ENCODE measurements at places on chromosomes 1 and 21.

GRCh38 chr1:193143285-193143684 is 21.5 kb downstream of the CDC73 start:
- DNase-seq, result no peak

DNA sequence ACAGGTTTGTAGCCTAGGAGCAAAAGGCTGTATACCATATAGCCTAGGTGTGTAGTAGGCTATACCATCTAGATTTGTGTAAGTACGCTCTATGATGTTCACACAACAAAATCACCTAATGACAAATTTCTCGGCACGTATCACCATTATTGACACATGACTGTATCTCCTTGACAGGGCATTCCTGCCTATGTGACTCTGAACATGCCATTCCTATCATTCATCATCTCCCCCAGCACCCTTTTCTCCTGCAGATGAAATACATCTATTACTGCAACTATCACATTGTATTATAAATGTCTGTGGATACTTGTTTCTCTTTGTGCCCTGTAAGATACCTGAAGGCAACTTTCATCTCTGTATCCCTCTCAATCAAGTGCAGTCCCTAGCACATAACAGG is 29.9 kb downstream of the TP53BP2 start:
- no peak for DNase-seq

- peak; percentile 39 for DNase-seq
These were observed 739 bp downstream of the SMG5 start for GRCh38 chr1:156281693-156282478.

GRCh38 chr1:37845786-37846185 is 13.6 kb downstream of the MTF1 start:
- no peak for DNase-seq

GRCh38 chr1:106620521-106620954 is 435.9 kb upstream of the PRMT6 start:
- no peak for DNase-seq

DNA sequence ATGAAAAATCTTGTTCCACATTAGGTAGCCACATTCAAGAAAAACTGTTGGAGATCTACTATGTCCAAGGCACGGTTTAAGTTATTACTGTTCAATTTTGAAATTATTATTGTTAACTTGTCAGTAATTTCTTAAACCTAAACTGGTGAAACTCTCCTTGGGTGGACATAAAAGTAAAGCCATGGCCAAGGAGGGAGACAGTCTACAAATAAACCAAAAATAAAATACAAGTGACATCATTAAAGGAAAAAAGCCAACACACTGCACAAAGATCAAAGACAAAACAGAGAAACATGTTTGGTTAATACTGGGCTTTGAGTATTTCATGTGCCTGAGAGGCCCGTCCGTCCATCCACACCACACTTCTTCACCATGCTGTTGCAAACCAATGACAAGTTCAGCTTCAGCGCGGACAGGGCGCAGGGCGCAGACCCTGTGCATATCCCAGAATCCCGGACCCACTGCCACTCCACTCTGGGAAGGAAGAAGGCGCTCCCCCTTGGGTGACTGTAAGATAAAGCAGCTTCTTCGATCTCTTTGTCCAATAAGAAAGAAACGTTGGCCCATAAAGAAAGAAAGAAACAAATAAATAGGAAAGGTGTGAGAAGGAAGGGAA is 918 bp upstream of the RASAL2 start:
- no peak for DNase-seq

GRCh38 chr1:7552402-7552801 is 218.7 kb upstream of the VAMP3 start:
- no peak for DNase-seq

DNA sequence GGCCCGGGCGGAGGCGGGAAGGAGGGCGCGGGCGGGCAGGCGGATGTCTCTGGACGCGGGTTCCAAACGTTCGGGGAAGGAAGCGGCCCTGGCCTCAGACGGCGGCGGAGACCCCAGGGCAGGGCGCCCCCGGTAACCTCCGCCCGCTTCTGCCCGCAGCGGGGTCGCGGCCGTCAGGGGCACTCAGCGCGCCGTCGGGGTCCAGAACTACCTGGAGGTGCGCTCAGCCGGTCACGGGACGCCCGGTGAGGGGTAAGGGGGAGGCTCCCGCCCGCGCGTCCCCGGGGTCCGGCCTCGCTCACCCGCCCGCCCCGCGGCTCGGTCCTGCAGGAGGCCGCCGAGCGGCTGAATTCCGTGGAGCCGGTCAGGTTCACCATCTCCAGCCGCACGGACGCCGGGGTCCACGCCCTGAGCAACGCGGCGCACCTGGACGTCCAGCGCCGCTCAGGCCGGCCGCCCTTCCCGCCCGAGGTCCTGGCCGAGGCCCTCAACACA is 406 bp downstream of the PUSL1 start:
- no peak for DNase-seq
